HepG2 (cell line): ENCODE measurements at places on chromosomes 2 and 18. TPM values are rescaled to one million over a fixed set of nuclear protein-coding genes. Genes with fewer than 3 reads are reported as not detected.

GRCh38 chr2:196809260-196809659 is at the start of gene C2orf66:
TSS of gene C2orf66 (minus strand) at chr2:196809355. CDS start at chr2:196809336, 19 bp downstream.
- DNase-seq, result no peak
- H3K36me3 ChIP-seq, result no peaks in the 10 kb centered on the region
- no peaks in the 10 kb centered on the region for H3K4me1 ChIP-seq
- H3K27me3 ChIP-seq, result no peaks in the 10 kb centered on the region

Gene DSG2
- 23.3 and 24.4 TPM in 2 replicates for total RNA-seq

DNA sequence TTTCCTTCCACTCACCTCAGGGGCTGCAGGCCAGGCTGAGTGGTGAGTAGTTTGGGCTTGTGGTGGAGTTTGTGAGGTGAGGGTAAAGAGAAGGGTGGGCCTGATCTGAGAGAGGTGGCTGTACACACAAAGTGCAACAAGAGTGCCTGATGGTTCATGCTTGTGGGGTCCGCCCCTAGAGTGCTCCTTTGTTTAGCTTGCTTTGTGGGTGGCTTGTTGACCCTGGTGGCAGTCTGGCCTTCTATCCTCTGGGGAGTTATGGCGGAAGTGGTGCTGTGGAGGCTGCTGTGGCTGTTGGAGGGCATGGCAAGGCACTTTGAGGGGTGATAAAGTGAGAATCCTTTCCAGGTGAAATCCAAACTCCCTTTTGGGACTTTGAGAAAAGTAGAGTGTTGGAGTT is 10.6 kb downstream of the UBE2F start:
- H3K36me3 ChIP-seq, result peaks cover 42% of the 10 kb centered on the region
- no peak overlapping the region for H3K4me3 ChIP-seq
- no peak overlapping the region for H3K27ac ChIP-seq
- H3K27me3 ChIP-seq, result no peaks in the 10 kb centered on the region
- no peaks in the 10 kb centered on the region for H3K4me1 ChIP-seq
- no peak for DNase-seq

- no peak overlapping the region for H3K4me3 ChIP-seq
- no peaks in the 10 kb centered on the region for H3K36me3 ChIP-seq
- no peak overlapping the region for H3K27ac ChIP-seq
- peaks cover 28% of the 10 kb centered on the region for H3K4me1 ChIP-seq
- DNase-seq, result no peak
Measured at GRCh38 chr2:76197428-76197827, 486.7 kb upstream of the GCFC2 start.

- H3K27ac ChIP-seq, result no peak overlapping the region
- H3K36me3 ChIP-seq, result no peaks in the 10 kb centered on the region
- no peaks in the 10 kb centered on the region for H3K4me1 ChIP-seq
- H3K4me3 ChIP-seq, result no peak overlapping the region
- H3K27me3 ChIP-seq, result no peaks in the 10 kb centered on the region
- no peak for DNase-seq
Measured at GRCh38 chr2:37507051-37507410, 162.6 kb downstream of the QPCT start.

DNA sequence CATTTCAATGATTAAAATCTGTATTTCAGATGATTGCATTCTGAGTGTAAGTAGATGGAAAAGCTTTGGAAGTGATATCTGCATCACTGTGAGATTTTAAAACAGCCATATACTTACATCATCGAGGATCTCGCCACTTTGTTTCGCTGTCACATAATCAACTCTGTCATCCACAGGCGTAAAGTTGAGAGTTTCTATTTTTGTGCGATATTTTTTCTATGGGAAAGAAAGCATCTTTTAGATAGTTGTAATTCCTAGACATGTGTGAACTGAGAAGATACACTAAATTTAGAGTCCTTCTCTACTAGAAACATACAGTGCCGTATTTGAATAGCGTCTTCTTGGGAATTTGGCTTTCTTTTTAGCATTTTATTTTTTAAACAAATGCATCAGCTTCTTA is 158.8 kb downstream of the RIF1 start:
- no peaks in the 10 kb centered on the region for H3K4me1 ChIP-seq
- no peak overlapping the region for H3K27ac ChIP-seq
- H3K27me3 ChIP-seq, result no peaks in the 10 kb centered on the region
- H3K4me3 ChIP-seq, result no peak overlapping the region

Gene REEP1
- 0.14 and 0.27 TPM in 2 replicates for total RNA-seq
